ENCODE measurements at places on chromosomes 1 and 21.

DNA sequence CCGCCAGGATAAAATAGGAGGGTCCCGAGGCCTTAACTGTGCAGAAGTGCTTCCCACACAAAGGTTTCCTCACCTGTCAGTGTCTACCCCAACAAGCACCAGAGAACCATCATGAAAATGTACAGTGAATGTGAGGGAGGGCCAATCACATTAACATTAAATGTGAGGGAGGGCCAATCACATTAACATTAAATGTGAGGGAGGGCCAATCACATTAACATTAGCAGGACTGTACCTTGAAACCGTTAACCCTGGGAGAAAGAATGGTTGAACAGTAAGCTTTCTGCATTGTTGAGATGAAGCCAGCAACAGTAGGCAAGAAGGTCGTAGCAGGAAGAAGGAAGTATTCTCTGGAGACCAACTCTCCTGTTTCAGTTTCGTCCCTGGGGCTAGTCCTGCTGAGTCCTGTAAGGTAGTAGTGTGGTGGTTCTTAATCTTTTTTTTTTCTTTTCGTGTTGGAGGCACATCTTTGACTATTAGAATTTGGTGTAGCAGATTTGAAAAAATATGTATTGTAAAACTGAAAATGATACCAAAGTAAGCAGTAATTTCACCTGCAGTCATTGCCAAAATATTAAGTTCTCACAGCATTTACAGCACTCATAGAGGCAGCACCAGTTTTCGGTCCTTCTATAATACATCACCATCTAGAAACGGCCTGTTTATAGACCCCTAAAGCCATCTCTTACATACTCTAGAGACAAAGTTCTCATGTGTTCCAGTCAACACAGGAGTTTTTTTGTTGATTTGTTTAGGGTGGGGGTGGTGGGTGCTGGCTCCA is 98.6 kb upstream of the PPP2R5A start:
- no peak for DNase-seq

- no peak for DNase-seq
Observed at GRCh38 chr1:211739671-211740411, 64.4 kb upstream of the NEK2 start.

- DNase-seq, result no peak
Observed at GRCh38 chr1:89257041-89257440, 15.6 kb downstream of the GBP5 start.

- no peak for DNase-seq
Observed at GRCh38 chr1:25927521-25928265, 21.5 kb upstream of the STMN1 start.

DNA sequence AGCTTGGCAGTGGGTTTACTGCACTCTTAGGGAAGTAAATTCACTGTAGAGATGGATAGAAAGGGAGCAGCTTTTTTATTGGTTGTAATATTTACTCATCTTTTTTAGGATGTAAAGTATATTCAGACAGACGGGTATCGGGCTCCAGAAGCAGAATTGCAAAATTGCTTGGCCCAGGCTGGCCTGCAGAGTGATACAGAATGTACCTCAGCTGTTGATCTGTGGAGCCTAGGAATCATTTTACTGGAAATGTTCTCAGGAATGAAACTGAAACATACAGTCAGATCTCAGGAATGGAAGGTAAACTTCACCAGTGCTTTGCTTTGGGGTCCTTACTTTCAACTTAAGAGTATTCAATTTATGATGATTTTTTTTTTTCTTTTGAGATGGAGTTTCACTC is 3.2 kb downstream of the UHMK1 start:
- DNase-seq, result no peak

All from urothelium cell line (cell line).